ENCODE measurements at places on chromosomes 4 and X. TPM values are rescaled to one million over a fixed set of nuclear protein-coding genes. Genes with fewer than 3 reads are reported as not detected.
A peak's percentile ranks its signal among the peaks of the same experiment; 100 is the strongest.

GRCh38 chr4:182938205-182938645, 21.0 kb upstream of the DCTD start:
- no peaks in the 10 kb centered on the region for H3K4me1 ChIP-seq
- no peaks in the 10 kb centered on the region for H3K27me3 ChIP-seq
- no peak overlapping the region for H3K27ac ChIP-seq
- DNase-seq, result peak; percentile 51

DNA sequence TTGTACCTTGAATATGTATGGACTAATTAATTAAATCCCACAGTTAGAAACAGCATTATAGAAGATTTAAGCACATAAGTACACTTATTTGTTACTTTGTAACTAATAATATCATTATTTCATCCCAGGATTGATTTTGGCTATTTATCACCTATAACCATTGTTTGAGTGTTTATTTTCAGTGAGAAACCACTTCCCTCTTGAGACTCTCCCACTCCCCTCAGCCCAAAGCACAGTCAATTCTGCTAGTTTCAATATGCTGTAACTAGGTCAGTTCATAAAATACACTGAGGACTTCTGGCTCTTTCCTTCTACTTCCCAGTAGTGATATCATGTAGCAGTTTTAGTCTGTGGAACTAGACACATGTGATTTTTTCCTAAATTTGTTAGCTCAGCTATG, 16.3 kb downstream of the OFD1 start:
- no peaks in the 10 kb centered on the region for H3K27me3 ChIP-seq
- no peak overlapping the region for H3K27ac ChIP-seq
- no peak for DNase-seq
- H3K4me1 ChIP-seq, result no peaks in the 10 kb centered on the region
- H3K36me3 ChIP-seq, result no peaks in the 10 kb centered on the region
- no peak overlapping the region for H3K4me3 ChIP-seq

DNA sequence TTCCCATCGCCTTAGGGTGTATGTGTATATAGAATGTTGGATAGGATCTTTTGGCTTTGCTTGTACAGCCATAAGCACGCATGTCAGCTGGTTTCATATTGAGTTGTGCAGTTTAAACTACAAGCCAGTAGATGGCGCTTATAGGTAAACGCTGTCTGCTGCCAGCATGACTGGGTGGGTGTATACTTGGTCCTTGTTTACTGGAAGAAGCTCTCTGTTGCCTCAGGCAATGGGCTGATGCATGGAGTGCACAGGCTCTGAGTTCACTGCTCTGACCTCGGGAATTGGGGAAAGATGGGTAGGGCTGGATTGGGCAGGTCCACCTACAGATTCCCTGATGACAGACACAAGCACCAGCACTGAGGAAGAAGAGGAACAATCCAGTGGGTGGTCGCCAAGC, 831.5 kb downstream of the STIM2 start:
- no peak overlapping the region for H3K4me3 ChIP-seq
- H3K4me1 ChIP-seq, result no peaks in the 10 kb centered on the region
- DNase-seq, result no peak
- H3K36me3 ChIP-seq, result no peaks in the 10 kb centered on the region
- no peak overlapping the region for H3K27ac ChIP-seq

The P2RY8 gene
- total RNA-seq, result 1.2 TPM

- no peaks in the 10 kb centered on the region for H3K27me3 ChIP-seq
- H3K4me1 ChIP-seq, result no peaks in the 10 kb centered on the region
- H3K36me3 ChIP-seq, result no peaks in the 10 kb centered on the region
- no peak for DNase-seq
These were observed 1.1 kb upstream of the CHST7 start for GRCh38 chrX:46572340-46572936.

GRCh38 chr4:85842540-85842939, 367.6 kb downstream of the ARHGAP24 start:
- H3K4me3 ChIP-seq, result no peak overlapping the region
- no peaks in the 10 kb centered on the region for H3K36me3 ChIP-seq
- H3K27ac ChIP-seq, result no peak overlapping the region
- no peak for DNase-seq

GRCh38 chr4:161525121-161525520, 638.7 kb downstream of the FSTL5 start:
- no peaks in the 10 kb centered on the region for H3K27me3 ChIP-seq
- no peaks in the 10 kb centered on the region for H3K4me1 ChIP-seq
- DNase-seq, result no peak
- no peak overlapping the region for H3K4me3 ChIP-seq
- no peaks in the 10 kb centered on the region for H3K36me3 ChIP-seq
- no peak overlapping the region for H3K27ac ChIP-seq

The GNPDA2 gene
- 23.6 TPM for total RNA-seq

- no peak for DNase-seq
- H3K36me3 ChIP-seq, result no peaks in the 10 kb centered on the region
- no peaks in the 10 kb centered on the region for H3K4me1 ChIP-seq
- no peak overlapping the region for H3K27ac ChIP-seq
These were observed 351.5 kb upstream of the DDX53 start for GRCh38 chrX:22648281-22648680.

GRCh38 chr4:76585897-76586360, 150.9 kb downstream of the SHROOM3 start:
- H3K4me3 ChIP-seq, result peak overlapping the region; percentile 20
- H3K36me3 ChIP-seq, result no peaks in the 10 kb centered on the region
- peaks cover under 1% of the 10 kb centered on the region for H3K4me1 ChIP-seq
- DNase-seq, result no peak
- H3K27me3 ChIP-seq, result no peaks in the 10 kb centered on the region
- no peak overlapping the region for H3K27ac ChIP-seq

GRCh38 chr4:162645381-162645780, 481.6 kb upstream of the FSTL5 start:
- H3K4me3 ChIP-seq, result no peak overlapping the region
- H3K36me3 ChIP-seq, result no peaks in the 10 kb centered on the region
- H3K27me3 ChIP-seq, result no peaks in the 10 kb centered on the region
- no peaks in the 10 kb centered on the region for H3K4me1 ChIP-seq
- no peak overlapping the region for H3K27ac ChIP-seq

GRCh38 chr4:173014113-173014558, 154.5 kb upstream of the GALNT7 start:
- H3K4me1 ChIP-seq, result peaks cover 3% of the 10 kb centered on the region
- no peak overlapping the region for H3K27ac ChIP-seq
- H3K36me3 ChIP-seq, result no peaks in the 10 kb centered on the region
- H3K27me3 ChIP-seq, result no peaks in the 10 kb centered on the region
- DNase-seq, result no peak
- no peak overlapping the region for H3K4me3 ChIP-seq

DNA sequence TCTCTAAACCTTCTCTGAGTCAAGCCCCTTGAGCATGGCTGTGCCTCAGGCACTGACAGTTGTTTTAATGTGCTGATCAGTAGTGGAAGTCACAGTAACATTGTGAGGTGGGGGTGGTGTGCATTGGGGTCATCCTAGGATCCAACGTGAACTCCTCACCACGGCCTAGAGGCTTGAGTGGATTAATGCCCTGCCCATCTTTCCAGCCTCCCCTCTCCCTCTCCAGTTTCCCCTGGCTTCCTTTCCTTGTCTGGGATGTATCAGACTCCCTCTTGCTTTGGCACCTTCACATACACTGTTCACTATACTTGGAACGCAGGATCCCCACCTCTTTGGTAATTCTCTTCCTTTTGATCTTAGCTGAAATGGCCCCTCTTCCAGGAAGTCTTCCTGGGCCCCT, 13.3 kb upstream of the PJA1 start:
- no peaks in the 10 kb centered on the region for H3K4me1 ChIP-seq
- H3K27me3 ChIP-seq, result peaks cover 4% of the 10 kb centered on the region
- no peak for DNase-seq
- H3K27ac ChIP-seq, result no peak overlapping the region

The BST1 gene
- total RNA-seq, result 21.0 TPM

DNA sequence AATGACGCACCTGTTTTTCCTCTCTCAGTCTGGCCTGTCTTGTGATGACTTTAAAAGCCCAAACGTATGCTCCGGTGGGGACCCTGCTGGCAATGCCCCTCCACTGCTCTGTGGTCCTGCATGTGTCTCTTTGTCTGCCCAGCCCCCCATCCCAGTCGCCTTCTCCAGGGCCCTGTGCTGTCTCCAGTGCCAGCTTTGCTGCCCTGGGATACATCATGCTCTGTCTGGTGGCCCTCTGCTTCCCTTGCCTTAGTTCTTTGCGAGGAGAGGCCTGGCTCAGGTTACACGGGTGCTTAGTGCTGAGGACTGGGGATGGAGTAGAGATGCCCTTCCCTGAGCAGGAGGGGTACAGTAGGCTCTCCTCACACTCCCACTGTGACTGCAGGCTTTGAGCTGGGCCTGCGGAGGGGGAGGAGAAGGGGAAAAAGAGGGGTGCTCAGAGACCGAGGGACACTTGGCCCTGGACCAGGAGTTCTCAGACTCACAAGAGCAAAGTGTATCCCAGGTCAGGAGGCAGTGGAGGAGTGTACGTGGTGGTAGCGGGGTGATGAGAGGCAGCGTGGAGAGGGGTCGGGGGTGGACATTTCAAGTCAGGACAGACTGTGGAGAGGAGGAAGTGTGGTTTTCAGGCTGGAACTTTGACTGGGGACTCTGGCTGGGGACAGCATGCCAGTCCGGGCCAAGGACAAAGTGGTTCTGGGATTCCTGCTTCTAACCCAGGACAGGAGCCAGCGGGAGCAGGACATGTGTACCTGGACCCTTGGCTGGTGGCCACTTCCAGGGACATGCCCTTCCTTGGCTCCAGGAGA, 2.8 kb downstream of the APLN start:
- H3K27ac ChIP-seq, result no peak overlapping the region
- H3K36me3 ChIP-seq, result no peaks in the 10 kb centered on the region
- no peak for DNase-seq
- H3K27me3 ChIP-seq, result peaks cover 15% of the 10 kb centered on the region

GRCh38 chr4:52099860-52100461, 48.9 kb downstream of the SPATA18 start:
- no peaks in the 10 kb centered on the region for H3K4me1 ChIP-seq
- H3K36me3 ChIP-seq, result no peaks in the 10 kb centered on the region
- no peak overlapping the region for H3K27ac ChIP-seq

DNA sequence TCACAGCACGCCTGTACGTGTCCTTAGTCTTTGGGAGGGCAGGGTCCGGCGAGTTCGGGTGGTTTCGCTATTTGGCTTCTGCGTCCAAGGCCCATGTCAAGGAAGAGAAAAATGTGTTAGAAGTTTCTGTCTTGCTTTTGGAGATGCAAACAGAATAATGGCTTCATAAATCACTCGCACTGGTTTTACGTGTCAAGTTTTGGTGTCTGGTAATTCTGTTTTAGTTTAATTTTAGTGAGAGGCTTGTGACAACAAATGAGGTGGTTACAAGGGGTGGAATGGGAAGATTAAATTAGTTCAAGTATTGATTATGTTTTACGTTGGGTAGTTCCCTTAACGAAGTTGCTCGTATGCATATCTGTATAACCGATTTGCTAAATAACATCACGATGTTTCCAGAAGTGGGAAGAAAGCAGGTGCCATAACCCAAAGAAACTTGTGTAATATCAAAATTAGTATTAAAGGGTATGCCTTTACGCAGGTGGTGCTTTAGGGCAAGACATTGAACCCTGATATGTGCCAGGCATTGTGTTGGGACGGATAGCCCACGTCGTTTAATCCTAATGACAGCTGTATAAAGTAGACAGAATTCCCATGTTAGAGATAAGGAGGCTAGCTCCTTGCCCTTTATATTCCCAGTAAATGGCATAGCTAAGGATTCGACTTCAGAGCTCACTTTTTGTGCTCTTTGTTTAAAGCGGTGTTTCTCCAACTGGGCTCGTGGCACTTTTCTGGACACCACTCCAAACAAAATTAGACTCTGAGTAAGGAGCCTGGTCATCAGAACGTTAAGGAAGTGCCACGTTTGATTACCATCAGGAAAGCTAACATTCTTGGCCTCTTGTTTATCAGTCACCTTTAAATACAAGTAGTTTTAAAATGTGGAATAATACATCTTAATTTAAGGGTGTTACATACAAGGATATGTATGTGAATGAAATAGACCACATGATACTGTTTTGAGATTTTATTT, 843 bp downstream of the RPL34 start:
- H3K27me3 ChIP-seq, result no peaks in the 10 kb centered on the region
- H3K4me3 ChIP-seq, result peak overlapping the region; percentile 79
- H3K27ac ChIP-seq, result peak overlapping the region; percentile 87
- no peak for DNase-seq
- H3K36me3 ChIP-seq, result no peaks in the 10 kb centered on the region
- peaks cover 40% of the 10 kb centered on the region for H3K4me1 ChIP-seq

DNA sequence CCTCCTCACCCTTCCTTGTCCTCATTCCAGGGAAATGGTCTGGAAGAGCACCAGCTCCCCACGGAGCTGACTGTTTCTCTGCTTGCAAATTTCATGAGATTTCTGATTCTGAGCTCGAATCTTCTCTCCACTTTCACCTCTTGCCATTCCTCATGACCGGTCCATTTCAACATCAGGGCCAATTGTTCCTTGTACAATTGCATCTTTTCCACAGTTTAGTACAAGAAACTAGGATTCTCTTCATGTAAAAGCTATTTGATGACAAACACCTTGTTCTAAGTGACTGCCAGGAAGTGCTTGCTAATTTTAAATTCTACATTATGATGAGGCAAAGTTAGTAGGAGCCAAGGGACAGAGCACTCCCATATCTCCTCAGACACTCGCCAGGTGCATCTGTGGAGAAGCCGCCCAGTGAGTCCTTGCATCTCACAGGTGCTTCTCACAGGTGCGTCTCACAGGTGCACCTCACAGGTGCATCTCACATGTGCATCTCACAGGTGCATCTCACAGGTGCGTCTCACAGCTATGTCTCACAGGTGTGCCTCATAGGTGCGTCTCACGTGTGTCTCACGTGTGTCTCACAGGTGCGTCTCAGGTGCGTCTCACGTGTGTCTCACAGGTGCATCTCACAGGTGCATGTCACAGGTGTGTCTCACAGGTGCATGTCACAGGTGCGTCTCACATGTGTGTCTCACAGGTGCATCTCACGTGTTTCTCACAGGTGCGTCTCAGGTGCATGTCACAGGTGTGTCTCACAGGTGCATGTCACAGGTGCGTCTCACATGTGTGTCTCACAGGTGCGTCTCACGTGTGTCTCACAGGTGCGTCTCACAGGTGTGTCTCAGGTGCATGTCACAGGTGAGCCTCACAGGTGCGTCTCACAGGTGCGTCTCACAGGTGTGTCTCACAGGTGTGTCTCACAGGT, 3.0 kb upstream of the PDE6B start:
- no peak overlapping the region for H3K4me3 ChIP-seq
- no peaks in the 10 kb centered on the region for H3K4me1 ChIP-seq
- no peaks in the 10 kb centered on the region for H3K27me3 ChIP-seq
- no peak overlapping the region for H3K27ac ChIP-seq

- no peaks in the 10 kb centered on the region for H3K27me3 ChIP-seq
- H3K4me1 ChIP-seq, result no peaks in the 10 kb centered on the region
- no peak overlapping the region for H3K27ac ChIP-seq
- DNase-seq, result no peak
- no peak overlapping the region for H3K4me3 ChIP-seq
- H3K36me3 ChIP-seq, result no peaks in the 10 kb centered on the region
These were observed 47.8 kb upstream of the DUSP21 start for GRCh38 chrX:44795945-44796450.

GRCh38 chrX:9088896-9089295, 55.0 kb upstream of the FAM9B start:
- DNase-seq, result no peak
- H3K36me3 ChIP-seq, result no peaks in the 10 kb centered on the region
- H3K27me3 ChIP-seq, result no peaks in the 10 kb centered on the region
- no peaks in the 10 kb centered on the region for H3K4me1 ChIP-seq
- no peak overlapping the region for H3K27ac ChIP-seq

- H3K36me3 ChIP-seq, result no peaks in the 10 kb centered on the region
- H3K27me3 ChIP-seq, result no peaks in the 10 kb centered on the region
- no peak overlapping the region for H3K27ac ChIP-seq
- no peaks in the 10 kb centered on the region for H3K4me1 ChIP-seq
These were observed 127.6 kb downstream of the GPC3 start for GRCh38 chrX:133857640-133858269.

Measured in tibial nerve (tissue), 4 donors.